PC-3 (cell line): ENCODE measurements at places on chromosomes 7 and 10. TPM values are rescaled to one million over a fixed set of nuclear protein-coding genes. Genes with fewer than 3 reads are reported as not detected.

- peak; percentile 57 for DNase-seq
Observed at GRCh38 chr7:93245525-93246432, 13.6 kb downstream of the VPS50 start.

GRCh38 chr7:30912021-30912730 lies 523 bp downstream of the AQP1 start:
- DNase-seq: no peak

NCAPG2 gene
- 49.2 and 50.2 TPM in 2 replicates for total RNA-seq

PAX4 gene
- total RNA-seq: not detected in 2 replicates

- DNase-seq: no peak
Observed at GRCh38 chr7:47807126-47807525, 141.1 kb downstream of the PKD1L1 start.

SPDYE8 gene
- not detected in 2 replicates for total RNA-seq

- no peak for DNase-seq
Observed at GRCh38 chr10:45653454-45653853, 19.1 kb downstream of the ZFAND4 start.

DNA sequence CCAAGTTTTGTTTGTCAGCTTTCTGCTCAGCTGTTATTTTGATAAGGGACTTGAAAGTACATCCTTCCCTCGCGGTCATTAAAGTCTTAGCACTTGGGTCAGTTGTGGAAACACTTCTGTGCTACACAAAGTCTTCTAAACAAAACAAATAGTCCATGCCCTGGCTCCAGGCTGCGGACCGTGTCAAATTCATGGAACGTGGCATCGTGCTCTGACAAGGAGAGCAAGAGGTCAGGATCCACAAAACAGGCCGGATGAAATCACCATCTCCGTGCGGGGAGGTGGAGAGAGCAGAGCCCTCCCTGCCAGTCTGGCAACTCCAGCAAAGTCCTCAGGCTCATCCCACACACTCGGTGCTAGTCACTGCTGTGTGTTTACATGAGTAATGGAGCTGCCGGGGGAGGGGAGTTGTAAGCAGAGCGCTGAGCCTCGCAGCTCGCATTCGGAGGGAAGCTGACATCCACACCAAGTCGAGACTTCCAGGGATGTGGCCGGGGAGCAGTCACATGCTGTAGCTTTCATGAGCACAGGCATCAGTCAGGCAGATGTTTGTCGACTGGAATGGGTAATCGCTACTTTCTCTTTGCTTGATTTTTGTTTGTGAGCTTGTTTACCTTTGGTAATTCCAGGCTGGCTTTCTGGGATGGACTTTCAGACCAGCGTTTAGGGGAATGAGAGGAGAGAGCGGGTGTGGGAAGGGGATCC lies 147.6 kb downstream of the ARID5B start:
- DNase-seq: peak; percentile 100

DNA sequence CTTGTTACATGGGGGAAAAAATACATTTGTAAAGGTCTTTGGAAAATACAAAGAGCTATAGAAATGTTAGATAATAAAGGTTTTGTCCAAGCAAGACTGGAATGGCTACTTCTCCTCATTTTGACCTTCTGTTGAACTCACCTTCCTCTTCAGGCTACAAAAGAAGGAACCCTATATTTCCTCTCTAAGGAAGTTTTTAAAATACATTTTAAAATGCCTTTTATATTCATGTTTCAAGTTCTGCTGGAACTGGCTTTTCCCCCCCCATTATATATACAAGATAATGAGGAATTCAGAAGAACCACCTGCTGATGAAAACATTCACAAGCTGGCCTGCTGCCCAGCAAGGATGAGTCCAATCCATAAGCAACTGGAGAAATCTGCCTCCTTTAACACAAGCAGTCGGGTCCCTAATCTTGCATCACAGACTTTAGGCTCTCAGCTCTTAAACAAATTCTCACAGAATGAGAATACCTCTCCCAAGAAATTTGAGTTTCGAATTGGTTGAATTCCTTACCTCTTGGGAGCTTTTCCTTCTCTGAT lies 44.6 kb downstream of the MTERF1 start:
- peak; percentile 46 for DNase-seq

DNA sequence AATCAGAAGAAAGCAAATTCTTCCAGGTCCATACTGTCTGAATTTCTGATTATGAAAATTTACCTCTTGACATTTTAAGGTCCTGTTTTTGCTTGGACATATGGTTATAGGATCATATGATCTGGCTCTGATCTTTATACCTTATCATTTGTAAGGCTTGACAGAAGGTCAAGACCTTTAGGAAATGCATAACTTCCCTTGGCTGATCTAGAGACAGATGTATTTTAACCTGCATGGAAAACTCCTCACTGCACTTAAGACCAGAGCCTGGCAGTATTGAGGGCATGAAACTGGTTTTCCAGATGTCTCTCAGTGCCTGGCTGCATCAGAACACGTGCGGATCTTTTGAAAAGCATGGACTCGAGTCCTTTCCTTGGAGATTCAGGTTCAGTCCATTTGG lies 55.9 kb downstream of the TRRAP start:
- no peak for DNase-seq

DNA sequence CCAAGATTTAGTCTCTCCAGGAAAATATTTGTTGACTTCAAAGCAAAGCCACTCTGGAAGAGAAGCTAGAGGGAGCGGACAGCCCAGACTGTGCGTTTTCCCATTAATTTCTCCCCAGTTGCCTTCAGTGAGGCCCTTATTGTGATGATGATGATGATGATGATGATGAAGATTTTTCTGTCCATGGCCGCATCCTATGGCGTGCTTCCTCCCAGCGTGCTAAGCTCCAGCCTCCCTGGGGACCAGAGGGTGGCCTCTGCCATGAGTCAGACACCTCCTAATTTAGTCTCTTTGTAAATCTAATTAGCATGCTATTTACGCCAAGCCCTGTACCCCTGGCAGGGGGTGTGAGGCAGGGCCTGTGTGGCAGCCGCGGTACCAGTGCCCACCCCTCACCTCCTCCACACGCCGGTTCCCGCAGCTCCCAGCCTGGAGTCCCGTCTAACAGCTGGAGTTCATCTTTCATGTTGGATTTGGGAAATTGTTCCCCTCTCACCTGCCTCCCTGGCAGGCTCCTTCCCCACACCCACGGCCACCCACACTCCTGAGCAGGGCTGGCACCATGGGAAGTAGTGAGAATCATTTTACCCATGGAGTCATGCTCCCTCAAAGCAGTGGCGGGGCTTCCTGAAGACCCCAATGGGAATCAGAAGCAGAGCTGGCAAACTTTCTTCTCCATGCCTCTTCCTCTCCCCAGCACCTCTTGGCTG lies 92.2 kb downstream of the C10orf105 start:
- no peak for DNase-seq

ITGA8 gene
- total RNA-seq: not detected in 2 replicates

GRCh38 chr10:86087716-86088115 lies 278.9 kb downstream of the GRID1 start:
- DNase-seq: no peak

GRCh38 chr10:78457804-78458482 lies 424.3 kb downstream of the RPS24 start:
- peak; percentile 100 for DNase-seq

DNA sequence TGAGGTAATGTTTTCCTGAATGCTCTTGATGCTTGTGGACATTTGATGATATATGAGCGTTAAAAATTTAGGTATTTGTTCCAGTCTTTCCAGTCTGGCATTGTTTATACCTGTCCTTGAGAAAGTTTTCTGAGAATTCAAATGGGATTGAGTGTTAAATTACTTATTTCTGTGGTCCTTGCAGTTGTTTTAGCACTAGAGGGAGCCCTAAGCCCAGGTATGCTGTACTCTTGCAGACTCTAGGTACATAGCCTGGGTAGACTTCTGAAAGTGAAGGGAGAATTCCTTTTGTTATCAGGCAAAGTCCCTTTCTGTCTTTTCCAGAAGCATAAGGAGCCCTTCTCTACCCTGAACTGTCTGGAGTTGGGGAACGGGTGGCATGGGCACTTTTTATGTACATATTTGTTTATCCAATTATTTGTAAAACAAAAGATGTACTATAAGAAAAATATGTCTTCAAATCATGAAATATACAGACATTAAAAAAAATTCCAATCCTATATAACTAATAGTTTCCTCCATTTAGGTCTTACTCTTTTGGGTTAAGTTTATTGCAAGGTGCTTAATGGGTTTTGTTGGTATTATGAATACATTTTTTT lies 262.1 kb downstream of the ATRNL1 start:
- peak; percentile 62 for DNase-seq
